ENCODE measurements at places on chromosomes 7 and 10. TPM values are rescaled to one million over a fixed set of nuclear protein-coding genes. Genes with fewer than 3 reads are reported as not detected.

The CROT gene
- total RNA-seq: 18.7 TPM

The CRYGN gene
- 0.34 TPM for total RNA-seq

The ENTPD1 gene
- 20.9 TPM for total RNA-seq

The LIPK gene
- not detected for total RNA-seq

The TNS3 gene
- total RNA-seq: 120 TPM

The PCLO gene
- 6.1 TPM for total RNA-seq

The ASB15 gene
- total RNA-seq: not detected

The LIPN gene
- total RNA-seq: 0.34 TPM

The PNLIPRP3 gene
- total RNA-seq: not detected

The CALHM1 gene
- not detected for total RNA-seq

The CCDC172 gene
- total RNA-seq: not detected

The KIAA1217 gene
- total RNA-seq: 58.6 TPM

The LIPJ gene
- not detected for total RNA-seq

The SH2D4B gene
- total RNA-seq: 0.12 TPM

The ELMO1 gene
- 51.6 TPM for total RNA-seq

The FAM241B gene
- total RNA-seq: 8.8 TPM

The NUDCD3 gene
- 78.0 TPM for total RNA-seq

The ZNF467 gene
- total RNA-seq: 9.8 TPM

The DOCK1 gene
- total RNA-seq: 102 TPM

Measured in lung (tissue), 17 donors.